ENCODE measurements at places on chromosomes 2 and 18.

DNA sequence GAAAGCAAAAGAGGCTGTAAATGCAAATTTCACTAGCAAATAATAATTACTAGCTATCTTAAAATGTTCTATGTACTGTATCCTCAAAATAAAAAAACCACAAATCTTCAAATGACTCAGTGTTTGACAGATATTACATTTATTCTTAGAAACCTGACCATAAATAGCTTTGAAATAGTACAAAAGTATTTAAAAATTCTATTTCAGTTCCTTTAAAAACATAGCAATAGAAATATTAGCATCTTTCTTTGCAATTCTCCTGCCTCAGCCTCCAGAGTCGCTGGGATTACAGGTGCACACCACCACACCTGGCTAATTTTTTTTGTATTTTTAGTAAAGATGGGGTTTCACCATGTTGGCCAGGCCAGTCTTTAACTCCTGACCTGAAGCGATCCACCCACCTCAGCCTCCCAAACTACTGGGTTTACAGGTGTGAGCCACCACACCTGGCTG is 50.6 kb downstream of the MSH6 start:
- no peak for DNase-seq

GRCh38 chr2:201070948-201071478 is 458 bp downstream of the HYCC2 start:
- no peak for DNase-seq

DNA sequence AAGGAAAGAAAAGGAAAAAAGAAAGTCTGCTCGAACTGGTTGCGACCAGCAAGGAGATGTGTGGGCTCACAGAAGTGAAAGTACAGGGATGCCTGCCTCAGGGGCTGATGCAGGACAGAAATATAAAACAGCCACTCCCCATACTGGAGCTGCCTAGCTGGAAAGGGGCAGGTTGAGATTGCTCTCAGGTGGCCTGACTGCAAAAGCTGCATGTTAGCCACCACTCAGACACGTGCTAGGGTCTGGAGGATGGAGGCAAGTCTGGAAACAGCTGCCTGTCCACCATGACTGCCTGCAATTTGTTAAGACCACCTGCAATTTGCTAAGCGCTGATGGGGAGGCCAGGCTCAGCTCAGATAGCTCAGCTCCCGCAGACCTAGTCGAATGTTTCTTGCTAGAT is 17.9 kb downstream of the B3GNT7 start:
- DNase-seq, result no peak

GRCh38 chr2:31413025-31413424 is 1.5 kb downstream of the XDH start:
- DNase-seq, result no peak

GRCh38 chr2:39435741-39436591 is 1.1 kb downstream of the MAP4K3 start:
- no peak for DNase-seq

- no peak for DNase-seq
These were observed 143.7 kb downstream of the CERS6 start for GRCh38 chr2:168599738-168600137.

Measured in brain pericyte (primary cell).